ENCODE measurements at places on chromosomes 6 and 20. TPM values are rescaled to one million over a fixed set of nuclear protein-coding genes. Genes with fewer than 3 reads are reported as not detected.

- DNase-seq, result no peak
Observed at GRCh38 chr6:116382587-116382986, 11.8 kb downstream of the DSE start.

DNA sequence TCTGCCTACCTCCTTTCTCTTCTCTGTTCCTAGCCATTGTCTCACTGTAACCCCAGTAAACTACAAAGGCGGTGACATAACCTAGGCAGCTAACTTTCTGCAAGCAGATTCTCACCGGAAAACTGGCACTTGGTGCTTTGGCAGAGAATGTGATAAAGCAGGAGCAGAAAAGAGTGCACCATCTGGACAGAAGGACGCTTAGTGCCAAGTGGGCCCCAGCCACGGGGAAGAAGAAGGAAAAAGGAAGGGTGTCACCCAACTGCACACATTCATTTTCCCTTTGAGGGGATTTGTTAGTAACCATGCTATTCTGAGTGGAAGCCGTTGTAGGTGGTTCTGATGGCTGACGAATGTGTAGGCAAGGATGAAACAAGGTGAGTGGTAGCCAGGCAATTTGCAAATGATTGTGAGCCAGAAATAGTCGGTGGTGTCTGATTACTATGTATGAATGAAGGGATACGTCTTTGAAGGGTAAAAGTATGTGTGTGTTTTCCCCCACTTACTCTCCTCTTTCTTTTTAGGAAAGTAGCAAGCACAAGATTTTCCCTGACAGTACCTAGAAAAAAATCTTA is 148.3 kb upstream of the STXBP5 start:
- DNase-seq, result no peak

DNA sequence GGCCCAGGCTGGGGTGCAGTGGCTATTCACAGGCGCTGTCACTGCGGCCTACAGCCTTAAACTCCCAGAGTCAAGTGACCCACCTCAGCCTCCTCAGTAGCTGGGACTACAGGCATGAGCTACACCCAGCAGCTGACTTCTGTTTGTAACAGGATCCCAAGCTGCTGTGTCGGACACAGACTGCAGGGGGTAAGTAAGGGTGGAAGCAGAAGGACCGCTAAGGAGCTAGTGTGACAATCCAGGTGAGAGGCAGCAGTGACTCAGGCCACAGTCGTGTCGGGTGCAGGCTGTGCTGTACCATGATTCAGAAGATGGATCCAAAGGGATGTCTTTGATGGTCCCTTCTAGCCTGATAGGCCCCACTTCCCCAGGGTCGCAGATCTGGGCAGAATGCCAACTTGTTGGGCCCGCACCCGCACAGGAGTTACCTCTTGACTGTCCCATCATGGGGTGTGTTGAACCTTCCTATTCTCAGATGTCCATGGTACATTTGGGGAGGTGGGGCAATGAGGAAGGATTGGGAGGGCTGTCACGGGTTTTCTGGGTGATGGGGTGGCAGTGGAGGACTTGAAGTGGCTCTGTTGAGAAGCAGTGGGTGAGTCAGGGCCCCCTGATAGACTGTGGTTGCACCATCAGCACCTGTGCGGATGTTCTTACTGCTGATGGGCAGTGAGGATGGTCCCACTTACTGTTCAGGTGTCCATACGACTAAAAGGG is 25.3 kb downstream of the AAR2 start:
- DNase-seq, result no peak

DNA sequence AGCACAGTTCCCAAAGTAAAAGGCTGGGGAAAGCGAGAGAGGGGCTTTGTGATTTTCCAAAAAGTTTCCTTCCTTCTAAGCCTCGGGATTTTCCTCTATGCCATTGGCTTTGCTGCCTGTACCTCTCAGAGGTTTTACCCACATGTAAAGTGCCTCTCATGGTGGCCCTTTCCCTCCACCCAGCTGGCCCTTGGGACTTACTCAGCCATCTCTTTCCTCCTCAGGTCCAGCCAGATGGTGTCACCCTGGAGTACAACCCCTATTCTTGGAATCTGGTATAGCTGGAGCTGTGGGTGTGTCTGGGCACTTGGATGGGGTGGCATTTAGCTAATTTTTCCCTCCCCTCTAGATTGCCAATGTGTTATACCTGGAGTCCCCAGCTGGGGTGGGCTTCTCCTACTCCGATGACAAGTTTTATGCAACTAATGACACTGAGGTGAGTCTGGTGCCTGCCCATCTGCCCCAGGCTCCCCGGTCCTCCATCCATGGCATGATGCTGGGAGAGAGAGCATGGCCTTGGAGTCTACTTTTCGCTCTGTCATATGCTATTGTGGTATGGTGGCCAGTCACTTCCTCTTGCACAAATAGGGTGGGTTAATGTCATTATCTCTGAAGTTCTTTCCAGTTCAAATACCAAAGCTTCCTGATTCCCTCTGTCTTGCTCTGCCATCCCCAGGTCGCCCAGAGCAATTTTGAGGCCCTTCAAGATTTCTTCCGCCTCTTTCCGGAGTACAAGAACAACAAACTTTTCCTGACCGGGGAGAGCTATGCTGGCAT is 1.1 kb downstream of the CTSA start:
- DNase-seq, result no peak

DNA sequence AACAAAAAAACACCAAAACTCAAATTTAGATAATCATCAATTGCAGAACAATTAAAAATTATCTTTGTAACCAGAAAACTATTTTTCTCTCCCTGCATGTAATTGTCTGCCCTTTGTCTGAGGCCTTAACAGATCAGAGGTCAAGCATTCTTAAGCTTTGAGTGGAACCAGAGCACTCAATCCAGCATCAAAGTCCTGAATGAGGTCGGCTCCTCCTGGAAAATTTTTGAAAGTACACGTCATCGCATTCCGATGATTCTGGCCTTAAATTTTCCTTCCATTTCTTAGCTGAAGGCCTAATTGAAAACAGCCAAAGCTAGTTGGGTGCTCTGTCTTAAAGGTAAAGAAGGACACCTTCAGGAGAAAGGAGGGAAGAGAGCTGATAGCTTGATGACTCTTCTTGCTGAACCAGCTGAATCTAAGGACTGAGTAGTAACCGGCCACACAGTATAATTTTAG is 510.2 kb upstream of the SULF2 start:
- peak; percentile 97 for DNase-seq

GRCh38 chr6:2956930-2957685 is 14.3 kb downstream of the SERPINB6 start:
- no peak for DNase-seq

DNA sequence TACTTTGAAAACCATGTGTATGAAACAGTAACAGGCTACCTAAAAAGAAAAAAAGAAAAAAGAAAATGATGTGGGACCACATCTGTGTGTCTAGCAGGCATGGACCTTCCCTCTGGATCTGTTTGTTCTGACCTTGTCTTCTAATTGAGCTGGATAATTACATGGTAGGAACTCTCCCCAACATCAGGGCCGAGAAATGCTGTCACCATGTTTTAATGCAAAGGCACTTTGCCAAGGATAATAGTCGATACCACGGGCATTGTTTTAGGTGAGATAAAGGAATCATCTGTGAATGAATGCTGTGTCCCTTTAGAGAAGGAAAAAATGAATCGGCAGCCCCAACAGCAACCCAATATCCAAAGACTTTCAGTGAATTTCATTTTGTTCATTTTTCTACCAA is 149.1 kb downstream of the ZDHHC14 start:
- DNase-seq, result peak; percentile 18

GRCh38 chr6:1601158-1602048 is 8.3 kb upstream of the FOXC1 start:
- DNase-seq, result no peak

DNA sequence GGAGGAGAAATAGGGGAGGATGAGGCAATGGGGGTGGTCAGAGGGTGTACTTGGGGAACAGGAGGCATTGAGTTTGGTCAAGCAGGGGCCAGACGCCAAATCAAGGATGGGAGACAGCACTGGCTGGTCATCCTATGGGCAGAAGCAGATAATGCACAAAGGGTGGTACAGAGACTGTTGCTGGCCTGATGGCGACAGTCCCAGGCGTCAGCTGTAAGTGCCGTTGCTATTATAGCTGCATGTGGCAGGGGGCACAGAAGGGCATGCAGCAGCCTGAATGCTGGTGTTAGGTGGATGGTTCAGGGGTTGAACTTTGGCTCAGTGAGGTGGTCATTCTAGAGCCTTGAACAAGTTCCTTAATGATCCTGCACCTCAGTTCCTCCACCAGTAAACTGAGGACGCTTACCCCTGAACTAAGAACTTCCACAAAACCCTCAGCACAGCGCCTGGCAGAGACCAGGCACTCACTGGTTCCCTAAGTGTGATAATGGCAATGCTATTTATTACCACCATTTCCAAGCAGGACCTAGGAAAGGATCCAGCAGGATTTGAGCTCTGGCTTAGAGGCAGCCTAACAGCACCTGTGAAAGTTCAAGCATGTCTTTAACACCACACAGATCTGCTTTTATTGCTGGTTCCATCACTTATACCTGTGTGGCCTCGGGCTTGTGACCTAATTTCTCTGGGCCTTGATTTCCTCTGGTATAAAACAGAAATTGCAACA is 162.7 kb downstream of the INSM1 start:
- no peak for DNase-seq

- DNase-seq, result no peak
Observed at GRCh38 chr6:111862314-111862713, 10.9 kb downstream of the FYN start.

DNA sequence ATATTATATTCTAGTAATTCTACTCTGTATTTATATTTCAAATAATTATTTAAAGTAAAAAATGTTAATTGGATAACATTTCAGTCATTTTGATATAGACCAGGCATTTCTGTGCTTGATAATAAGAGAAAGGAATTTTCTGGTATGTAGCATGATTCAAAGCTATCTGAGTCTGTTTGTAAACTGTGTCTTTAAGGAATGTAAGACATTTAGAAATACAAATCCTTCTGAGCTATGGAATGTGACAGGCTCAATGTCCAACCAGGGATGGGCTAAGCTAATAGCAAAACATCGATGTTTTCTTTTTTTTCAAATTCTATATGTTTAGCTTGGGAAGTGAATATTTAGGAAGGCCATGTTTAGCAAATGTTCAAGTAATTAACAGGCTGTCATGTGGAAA is 41.5 kb upstream of the FAM83B start:
- DNase-seq, result peak; percentile 20

DNA sequence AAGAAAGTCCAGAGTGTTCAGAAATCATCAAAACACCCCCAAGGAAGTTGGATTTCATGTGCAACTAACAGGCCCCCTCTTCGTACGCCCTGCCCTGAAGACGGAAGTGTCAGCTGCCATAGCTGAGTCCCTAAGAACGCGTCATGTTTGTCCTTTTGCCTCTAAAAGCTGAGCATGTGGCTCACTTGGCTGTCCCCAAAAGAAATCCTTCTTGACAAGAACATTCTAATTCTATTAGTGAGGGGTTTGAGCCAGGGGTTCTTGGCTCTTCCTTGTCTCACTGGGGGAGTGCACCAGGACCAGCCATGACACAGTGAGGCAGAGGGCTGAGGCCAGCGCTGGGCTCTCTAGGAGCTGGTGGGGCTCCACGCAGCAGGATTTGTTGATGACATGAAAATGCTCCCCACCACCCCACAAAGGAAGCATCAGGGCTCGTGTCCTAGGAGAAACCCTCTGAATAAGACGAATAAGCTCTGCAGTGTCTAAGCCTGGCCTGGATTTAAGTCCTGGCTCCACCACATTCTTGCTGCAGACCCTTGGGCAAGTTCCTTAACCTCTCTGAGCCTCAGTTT is 20.0 kb upstream of the SPO11 start:
- DNase-seq, result no peak

GRCh38 chr6:21200134-21200870 is 393.2 kb upstream of the SOX4 start:
- DNase-seq, result peak; percentile 43

GRCh38 chr20:21189761-21190523 is 64.1 kb downstream of the KIZ start:
- DNase-seq, result no peak

Gene EPPIN
- polyA plus RNA-seq, result not detected

Gene ULBP3
- polyA plus RNA-seq, result 5.8 TPM

Gene GHRH
- 0.34 TPM for polyA plus RNA-seq

Gene OVOL2
- not detected for polyA plus RNA-seq

Gene BPIFA1
- polyA plus RNA-seq, result not detected

Gene CDSN
- polyA plus RNA-seq, result not detected

Gene MYLK2
- polyA plus RNA-seq, result not detected
